ENCODE measurements at places on chromosomes 1 and 21.

DNA sequence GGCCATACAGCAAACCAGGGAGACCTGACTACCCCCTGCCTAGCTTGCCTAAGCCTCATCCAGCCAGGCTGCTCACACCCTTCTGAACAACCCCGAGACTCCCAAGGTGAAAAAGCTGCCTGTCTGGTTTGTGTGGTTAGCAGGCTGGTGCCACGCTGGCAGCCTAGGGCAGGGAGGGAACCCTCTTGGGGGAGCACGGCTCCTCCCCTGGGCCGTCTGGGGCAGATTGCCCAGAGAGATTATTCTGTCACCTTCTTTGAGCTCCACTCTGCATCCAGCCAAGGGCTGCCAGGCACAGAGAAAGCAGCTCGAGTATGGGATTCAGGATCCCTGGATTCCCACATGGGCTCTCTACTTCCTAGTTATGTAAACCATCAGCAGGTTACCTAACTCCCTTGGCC is 27.5 kb upstream of the TCEA3 start:
- DNase-seq: no peak

DNA sequence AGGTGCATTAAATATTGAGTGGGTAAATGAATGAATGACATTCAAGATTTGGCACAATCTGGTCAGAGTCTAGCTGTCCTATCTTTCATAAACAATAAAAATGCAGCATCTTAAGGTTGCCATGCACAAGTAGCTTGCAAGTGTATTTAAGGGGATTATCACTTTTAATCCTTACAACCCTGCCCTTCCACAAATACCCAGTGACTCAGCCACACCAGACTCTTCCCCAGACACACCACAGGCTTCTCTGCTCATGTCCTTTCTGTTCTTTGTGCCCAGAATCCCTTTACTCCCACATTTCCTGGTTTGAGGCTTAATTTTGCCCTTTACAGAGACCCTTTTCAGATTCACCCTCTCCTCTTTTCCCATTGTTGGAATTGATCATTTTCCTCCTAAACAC is 59.8 kb downstream of the KIRREL1 start:
- DNase-seq: no peak

DNA sequence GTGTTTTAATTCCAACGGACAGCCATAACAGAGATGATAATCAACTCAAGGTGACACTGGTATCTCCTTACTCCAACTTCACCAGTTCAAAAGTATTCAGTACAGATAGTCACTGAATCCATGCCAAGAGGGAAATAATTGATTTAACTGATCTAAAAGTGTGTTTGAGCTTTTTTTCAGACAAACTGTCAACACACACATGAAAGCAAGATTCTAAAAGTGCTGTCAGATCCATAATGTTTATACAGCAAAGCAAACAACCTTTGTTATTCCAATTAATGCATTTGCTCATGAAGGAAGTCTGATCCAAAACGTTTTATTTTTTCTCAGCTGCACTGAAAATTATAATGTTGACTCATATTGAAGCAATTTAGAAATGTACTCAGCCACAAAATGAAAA is 5.9 kb upstream of the PRKAA2 start:
- no peak for DNase-seq

DNA sequence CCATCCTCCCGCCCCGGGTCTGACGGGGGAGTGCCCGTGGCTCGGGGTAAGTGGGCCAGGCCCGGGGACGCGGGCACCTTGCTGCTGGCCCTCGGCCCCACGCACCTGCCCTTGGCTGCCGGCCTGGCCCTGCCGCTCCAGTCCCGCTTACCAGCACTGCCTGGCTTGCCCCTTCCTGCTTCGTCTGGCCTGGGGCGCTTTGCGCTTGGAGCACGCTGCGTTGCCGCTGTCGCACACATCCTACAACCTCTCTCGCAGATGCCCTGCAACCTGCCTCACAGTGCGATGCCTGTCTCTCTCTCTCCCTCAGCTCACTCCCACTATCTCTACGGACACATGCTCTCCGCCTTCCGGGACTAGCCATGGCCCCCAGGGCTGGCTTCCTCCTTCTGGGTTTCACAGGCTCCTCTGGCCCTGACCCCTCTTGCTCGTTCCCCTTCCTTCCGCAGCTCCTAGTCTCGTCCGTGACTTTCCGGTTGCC is 9.7 kb downstream of the MYOG start:
- DNase-seq: no peak

All from GM12878 (cell line).